ENCODE measurements at places on chromosomes 3 and 15.

DNA sequence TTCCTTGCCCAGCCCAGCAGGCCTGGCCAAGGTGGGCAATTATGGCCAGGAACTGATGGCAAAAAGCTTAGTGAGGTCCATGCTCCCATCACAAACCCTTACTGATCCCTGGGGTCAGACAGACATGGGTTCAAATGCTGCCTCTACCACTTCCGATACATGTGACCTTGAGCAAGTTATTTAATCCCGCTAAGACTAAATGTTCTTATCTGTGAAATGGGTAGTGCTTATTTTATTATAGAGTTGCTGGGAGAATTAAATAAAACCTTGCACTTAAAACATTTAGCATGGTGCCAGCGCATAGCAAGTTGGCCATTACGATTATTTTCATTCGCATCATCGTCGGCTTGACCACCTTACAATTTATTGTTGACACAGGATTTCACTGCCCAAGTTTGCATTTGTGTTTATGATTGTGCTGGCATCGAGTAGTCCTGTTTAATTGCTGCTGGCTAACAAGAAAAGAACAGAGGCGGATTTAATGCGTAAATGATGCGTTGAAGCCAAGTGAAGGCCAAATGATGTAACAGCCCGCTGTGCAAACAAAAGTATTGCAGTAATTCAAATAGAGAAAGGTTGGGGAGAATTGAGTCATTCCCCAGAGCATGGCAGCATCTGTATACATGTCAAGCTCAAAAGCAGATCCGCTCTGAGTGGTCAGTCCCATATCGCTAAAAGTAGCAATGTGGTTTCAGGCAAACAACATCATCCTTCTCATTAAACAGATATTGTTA, 7.3 kb upstream of the FURIN start:
- no peak for DNase-seq

- no peak for DNase-seq
Measured at GRCh38 chr3:170437696-170438407, 19.2 kb downstream of the CLDN11 start.

DNA sequence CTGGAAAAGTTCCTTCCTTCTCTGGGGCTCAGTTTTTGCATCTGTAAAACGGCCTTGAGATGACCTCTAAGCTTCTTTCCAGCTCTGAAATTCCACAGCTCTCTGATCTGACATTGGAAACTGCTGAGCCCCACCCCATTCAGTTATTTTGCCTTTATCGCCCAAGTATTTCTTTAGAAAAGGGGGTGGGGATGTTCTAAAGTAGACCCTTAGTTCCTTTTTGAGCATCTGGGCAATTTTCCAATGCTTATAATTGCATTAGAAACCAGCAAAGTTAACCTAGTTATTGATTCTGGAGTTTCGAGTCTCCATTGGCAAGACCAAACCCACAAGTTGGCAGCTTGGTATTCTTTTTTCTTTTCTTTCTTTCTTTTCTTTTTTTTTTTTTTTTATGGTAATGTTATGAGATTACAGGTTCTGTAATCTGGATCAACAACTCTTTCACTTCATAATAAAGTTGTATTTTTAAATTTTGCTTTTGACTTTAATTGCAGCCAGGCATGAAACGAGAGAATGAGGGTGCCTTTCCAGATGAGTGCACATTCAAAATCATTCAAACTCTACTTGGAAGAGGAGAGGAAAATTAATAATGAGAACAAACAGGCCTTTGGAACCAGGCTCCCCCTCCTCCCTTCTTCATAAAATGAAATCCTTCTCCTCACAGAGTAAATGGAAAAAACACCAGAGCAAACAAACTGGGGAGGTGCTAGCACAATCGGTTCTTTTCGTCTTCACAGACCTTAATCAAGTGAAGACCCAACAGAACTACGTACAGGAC, 76.8 kb upstream of the LRIG1 start:
- DNase-seq: no peak

DNA sequence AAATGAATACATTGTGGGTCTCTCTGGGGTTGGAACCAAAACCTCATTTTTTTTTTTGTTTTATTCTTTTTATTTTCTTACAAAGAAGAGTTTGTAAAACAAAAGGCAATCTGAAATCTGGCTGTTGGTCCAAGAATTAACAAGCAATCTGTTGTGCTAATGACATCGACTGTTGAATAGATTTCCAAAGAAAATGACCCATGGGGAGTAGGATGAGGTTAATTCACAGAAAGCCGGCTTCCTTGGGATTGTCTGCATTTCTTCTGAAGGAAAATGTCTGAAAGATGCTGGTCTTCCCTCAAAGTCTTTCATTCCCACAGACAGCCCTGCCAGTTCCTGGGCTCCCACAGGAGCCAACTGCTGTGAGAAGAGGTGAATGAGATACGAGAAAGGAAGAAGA, 92.9 kb downstream of the LRRC3B start:
- no peak for DNase-seq

DNA sequence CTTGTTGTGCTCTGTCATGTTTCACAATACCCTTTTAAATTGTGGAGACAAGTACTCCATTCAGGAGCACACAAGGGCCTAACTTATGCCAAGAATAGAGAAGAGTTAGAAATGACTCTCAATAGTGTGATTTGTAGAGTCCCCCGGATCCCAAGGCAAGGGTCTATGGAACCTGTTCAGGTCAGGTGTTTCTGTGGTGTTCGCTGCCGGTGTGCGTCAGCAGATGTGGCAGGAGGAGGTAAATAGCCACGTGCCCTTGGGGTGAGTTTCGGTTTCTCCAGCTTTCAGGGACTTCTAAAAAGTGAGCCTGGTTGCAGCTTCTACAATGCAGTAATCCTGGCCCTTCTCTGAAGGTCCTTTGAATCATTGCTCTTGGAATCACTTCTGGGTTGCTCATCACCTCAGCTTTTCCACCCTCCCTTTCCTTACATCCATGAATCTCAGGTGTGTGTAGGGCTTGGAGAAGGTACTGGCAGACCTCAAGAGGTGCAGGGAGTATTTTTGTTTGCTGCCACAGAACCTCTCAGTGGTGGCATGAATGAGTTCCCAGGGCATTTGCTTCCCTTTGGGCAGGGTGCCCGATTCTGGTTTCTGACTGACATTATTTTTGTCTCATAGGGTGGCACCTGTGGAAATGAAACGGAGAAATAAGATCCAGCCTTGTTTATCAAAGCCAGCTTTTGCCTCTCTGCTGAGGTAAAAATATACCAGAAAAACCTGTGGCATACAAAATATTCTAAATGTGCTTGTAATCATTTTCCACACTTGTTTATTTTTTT, 7.3 kb downstream of the ST3GAL6 start:
- DNase-seq: no peak

DNA sequence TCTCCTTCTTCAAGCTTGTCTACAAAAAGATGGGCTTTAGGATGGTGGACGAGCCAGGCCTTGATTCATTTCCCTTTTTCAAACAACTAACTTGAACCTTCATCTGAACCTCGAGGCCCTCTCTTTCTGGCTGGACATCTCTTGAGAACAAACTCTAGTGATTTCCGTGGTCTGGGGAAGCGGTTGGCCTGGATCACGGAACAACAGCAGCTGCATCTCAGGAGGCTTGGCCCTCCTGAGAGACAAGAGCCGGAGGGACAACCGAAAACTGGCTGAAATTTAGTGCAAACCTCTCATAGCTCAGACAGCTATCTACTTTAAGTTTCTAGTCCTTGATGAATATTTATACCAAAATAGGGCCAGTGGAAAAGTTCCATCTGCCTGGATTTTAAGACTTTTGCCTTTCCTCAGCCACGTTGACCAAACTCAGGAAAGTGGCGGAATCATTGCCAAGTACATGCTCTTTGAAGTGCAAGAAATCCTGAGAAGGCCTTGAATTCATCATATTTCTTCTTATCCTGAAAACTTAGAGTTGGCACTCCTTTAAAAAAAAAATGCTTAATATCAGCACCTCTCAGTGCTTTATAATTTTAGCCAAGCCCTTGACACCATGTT, 14.5 kb downstream of the LMCD1 start:
- no peak for DNase-seq

GRCh38 chr3:10555263-10555662, 49.9 kb upstream of the ATP2B2 start:
- DNase-seq: no peak

DNA sequence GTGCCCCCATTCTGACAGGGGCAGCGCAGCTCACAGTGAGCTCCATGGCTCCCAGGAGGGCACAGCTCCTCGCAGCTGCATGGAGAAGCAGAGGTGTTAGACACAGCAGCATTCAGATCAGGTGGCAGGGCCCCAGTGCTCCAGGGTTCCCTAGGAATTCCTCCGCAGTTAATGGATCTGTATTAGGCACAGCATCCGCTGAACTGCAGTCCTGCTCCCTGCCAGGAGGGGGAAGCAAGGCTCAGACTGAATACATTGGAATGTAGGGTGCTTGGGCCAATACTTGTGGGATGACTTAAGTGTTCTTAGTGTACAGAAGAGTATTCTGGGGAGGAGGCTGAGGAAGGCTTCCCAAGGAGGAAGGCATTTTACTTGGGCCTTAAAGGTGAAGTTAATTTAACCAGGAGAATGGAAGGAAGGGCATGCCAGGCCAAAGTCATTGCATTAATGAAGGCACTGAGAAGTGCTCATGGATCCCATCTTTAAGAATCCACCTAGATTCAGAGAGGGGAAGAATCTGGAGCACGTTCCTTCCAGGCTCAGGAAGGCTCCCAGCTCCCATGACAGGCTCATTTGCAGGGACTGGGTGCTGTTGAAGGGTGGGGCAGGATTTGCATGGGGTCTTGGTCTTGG, 111.6 kb downstream of the RAB11A start:
- peak; percentile 43 for DNase-seq

- no peak for DNase-seq
Measured at GRCh38 chr15:72368325-72368724, 7.5 kb downstream of the HEXA start.

GRCh38 chr15:101664303-101664913, 12.2 kb upstream of the TM2D3 start:
- DNase-seq: no peak

DNA sequence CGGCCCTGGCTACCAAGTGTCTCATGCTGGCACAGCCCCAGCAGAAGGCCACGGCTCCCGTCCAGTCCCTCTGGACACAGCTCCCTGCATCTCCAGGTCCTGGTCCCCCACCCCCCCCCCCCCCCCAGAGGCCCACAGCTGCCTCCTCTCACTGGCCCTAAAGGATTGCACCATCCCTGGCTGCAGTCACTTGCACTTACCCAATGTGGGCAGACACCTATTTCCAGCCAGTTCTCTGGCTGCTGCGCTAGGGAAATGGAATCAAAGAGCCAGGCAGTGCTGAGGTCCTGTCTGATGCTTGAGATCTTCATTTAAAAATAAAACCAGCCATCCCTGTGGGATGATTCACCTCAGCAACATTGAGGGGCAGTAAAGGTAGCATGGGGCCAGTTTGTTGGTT, 346.4 kb downstream of the OCA2 start:
- DNase-seq: no peak

GRCh38 chr3:43038010-43038409, 58.9 kb downstream of the GASK1A start:
- DNase-seq: no peak

DNA sequence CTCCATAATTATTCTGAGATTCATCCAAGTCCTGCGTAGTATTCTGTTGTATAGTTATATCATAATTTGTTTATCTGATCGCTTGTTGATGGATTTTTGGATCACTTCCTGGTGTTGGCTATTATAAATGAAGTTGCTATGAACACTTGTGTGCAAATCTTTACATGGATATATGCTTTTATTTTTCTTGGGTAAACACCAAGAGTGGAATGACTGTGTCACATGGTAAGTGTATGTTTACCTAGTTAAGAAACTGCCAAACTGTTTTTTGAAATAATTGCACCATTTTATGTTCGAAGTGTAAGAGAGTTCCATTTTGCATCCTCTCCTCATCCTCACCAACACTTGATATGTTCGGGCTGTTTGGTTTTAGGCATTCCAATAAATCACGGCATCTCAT, 360.4 kb upstream of the FRG2C start:
- DNase-seq: no peak

DNA sequence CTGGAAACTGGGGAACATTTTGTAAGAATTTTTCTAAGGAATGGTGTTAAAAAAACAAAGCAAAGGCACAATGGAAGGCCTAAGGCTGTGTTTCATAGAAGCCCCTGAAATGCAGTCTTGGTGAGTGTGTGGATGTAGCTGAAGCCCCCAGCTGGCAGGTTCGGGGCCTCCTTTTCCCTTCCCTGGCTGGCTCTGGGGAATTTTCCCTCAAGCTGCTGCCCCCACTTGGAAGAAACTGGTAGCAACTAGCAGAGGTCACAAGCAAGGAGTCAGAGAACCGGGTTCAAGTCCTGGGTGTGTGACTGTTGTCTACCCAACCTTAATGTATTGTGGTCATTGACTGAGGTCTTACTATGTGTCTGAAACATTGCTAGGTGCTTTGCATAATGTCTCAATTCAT, 85.3 kb upstream of the MYZAP start:
- DNase-seq: no peak

- DNase-seq: no peak
Measured at GRCh38 chr3:36493051-36493450, 112.7 kb downstream of the STAC start.

DNA sequence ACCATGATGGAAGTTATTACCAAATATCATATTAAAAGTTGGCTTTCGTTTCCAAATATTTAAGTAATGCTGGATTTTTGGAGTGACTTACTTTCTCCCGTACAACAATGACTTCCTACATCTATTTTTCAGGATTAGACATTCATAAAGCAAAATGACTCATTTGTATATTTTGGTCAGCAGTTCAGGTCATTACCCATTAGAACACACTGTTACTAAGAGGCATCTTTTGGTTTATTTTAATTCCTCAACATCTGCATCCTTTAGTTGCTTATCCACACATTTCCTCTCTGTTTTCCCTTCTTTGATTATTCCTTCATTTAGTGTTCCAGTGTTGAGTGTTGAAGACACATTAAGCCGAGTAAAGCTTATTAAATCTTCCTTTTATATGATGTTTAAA, 348.2 kb downstream of the NAALADL2 start:
- DNase-seq: no peak

- peak; percentile 19 for DNase-seq
Measured at GRCh38 chr15:39584662-39585388, 3.9 kb downstream of the THBS1 start.

GRCh38 chr15:78573416-78573815, 8.1 kb downstream of the CHRNA5 start:
- no peak for DNase-seq

DNA sequence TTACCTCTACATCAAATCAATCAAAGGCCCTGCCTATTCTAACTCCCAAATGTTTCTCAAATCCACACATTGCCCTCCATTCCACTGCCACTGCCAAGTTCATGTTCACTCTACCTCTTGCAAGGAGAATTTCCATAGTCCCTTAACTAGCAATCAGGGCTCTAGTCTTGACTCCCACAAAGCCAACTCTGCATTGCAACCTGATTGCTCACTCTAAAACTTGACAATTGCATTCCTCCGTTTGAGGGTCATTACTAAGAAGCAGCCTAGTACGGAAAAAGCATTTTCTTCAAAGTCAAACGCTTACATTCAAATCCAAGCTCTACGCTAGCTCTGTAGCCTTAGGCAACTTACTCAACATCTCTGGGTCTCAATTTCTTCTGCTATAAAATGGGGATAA, 1.2 kb downstream of the CPA3 start:
- DNase-seq: no peak

DNA sequence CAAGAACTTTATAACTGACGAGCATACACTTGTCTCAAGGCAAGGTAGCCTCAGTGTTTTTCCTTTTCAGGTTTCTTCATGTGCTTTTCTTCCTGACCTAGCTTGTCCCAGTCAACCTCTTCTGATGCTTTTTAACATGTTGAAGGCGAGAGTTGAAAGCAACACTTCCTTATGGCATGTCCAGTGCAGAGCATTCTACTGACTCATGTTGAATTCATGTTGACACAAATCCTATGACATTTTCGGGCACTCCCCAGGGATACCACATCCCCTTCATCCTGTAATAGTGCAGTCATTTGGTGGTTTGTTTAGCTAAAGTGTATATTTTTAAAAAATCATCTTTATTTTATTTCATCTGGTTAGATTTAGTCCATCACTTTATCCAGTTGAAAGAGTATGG, 75.9 kb upstream of the CBLB start:
- no peak for DNase-seq

All from AG09319 (cell line).